KBM-7 (cell line): ENCODE measurements at places on chromosomes 7 and 10.

DNA sequence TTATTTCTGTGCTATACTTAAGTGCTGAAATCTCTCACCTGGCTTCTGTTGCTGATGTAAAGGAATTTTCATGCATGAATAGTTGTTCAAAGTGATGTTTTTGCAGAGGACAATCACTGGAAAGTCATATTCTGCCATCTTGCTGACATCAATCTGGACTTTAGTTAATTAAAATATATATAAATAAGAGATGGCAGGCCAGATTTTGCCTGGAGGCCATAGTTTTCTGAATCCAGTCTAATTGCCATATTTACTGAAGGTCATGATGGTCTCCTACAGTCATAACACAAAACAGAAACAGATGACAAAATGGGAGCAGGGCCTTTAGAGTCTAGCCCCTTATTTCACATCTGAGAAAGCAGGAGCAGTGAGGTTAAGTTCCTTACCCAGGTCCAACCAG, 228.2 kb downstream of the HPSE2 start:
- DNase-seq = no peak

DNA sequence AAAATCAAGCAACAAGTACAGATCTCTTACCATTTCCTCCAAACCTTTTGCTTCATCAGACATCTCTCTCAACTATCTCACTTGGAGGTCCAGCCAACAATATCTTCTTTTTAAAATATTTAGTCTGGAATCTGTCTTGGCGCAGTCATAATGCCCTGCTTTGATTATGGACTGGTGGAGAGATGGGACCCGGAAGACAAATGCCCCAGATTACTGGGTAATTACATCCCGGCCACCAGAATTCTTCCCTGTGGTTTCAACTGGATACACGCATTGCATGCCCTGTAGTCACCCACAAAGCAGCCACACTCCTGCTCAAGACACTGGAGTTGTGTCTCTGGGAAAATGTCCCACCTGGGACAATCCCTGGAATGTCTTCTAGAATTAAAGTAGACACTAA, 65.5 kb downstream of the BPGM start:
- DNase-seq = no peak

DNA sequence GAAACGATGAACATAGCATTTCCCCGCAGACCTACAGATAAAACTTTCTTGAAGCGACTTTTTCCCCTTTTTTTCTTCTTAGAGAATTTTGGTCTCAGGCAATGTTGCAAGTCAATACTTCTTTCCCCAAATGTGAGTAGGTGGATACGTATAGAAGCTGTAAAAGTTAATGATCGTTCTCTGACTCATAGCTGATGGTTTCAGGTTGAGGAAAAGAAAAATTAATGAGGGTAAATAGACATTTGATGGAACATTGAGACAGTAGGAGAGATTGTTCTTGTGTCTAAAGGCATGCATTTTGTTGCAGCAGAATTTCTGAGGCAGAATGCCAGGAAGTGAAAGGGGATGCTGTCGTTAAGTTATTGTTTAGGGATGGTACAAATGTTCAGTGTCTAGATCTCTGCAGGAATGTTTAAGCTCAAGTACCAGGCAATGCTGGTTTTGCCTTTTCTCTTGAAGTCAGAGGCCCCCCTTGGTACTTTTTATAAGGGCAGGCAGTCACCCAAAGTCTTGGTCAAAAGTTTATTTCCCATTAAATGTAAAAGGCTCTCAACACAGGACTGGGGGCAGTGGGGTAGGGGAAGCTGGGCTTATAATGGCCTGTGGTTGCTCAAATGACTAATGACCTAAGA, 9.3 kb downstream of the TCF7L2 start:
- DNase-seq = no peak

DNA sequence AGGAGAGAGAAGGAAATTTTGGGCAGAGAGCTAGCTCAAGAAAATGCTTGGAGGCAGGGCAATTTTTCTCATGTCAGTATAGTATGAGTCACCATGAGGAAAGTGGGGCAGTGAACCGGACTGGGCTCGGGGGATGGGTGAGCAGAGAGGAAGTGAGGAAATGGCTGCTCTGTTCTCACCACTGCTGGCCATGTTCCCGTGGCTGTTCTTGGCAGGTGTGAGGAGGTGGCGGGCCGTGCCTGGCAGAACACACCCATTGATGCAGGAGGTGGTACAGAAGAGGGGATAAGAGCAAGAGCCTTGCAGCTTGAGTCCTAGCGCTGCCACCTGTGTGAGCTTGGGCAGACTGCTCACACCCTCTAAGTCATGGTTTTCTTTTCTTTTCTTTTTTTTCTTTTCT, 304.4 kb upstream of the LYZL1 start:
- DNase-seq = peak; percentile 55

- peak; percentile 3 for DNase-seq
These were observed 533.5 kb downstream of the GPAM start for GRCh38 chr10:111650088-111650487.

- DNase-seq = no peak
These were observed 13.2 kb upstream of the ENO4 start for GRCh38 chr10:116836083-116836482.

- DNase-seq = no peak
These were observed 229.7 kb upstream of the ZNF32 start for GRCh38 chr10:43878386-43878785.

DNA sequence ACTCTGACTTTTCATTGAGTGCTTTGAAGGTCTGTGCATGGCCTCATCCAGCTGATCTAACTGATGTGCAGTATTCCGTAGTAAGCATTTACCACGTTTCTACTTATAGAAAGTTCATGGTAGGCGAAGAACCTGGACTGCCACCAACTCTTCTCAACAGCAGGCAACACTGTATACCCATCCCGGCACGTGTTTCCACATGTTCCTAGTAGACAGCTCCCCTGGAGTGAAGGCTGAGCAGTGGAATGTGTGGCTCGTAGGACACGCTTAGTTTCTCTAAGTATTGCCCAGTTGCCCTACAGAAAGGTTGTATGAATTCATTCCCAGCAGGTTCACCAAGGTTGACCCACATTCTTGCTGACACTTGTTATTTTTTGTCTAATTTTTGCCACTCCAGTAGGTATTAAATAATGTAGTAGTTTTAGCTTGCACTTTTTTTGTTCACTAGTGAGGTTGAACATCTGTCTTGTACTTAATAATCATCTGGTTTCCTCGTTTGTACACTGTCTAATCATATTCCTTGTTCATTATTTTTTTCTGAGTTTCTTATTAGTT, 15.2 kb downstream of the PROSER2 start:
- no peak for DNase-seq

DNA sequence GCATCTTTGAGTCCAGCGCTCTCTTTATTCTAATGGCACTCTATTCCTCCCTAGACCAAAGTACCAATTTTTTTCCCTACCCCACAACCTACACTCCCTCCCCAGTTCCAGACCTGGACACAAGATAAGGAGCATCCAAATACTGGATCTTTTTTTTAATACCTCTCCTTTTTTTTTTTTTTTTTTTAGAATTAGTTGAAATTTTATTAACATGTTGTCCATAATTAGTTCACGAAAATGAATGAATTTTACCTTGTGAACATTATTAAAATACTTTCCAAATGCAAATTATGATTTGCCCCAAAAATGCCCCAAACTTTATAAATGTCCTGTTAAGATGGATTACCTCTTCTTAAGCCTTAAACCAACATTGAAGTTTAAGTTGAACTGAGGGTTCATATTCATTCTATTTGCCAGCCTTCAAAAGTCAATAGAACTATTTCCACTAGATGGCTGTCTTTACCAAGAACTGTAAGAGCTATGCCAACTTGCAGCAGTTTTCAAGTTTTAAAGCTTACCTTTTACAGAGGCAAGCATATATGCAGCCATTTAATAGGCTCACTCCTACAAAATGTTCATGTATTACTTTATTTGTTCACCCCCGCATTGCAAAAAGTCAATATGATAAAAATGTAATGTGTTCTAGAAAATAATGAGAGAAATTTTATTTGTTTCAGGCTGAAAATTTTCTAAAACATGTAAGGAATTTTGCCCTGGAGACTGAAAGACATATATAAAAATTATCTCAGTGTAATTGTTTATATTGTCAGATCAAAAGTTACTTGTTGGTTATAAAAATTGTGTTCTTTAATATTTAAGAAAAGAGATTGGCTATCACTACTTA, 39.7 kb upstream of the TNKS2 start:
- peak; percentile 63 for DNase-seq

DNA sequence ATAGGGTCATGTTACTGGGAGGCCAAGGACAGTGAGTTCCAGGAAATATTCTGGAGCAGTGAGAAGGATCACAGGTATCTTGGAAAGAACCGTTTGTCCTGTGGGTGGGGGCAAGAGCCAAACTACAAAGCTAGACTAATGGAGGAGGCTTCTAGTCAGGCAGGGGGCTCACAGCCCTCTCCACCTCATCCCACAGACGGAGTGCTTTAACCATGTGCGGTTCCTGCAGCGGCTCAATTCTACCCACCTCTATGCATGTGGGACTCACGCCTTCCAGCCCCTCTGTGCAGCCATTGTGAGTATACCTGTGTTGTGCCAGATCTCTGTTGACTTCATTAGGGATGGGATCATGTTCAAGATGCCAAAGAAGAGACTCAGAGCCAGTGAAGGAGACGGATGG, 8.1 kb downstream of the SEMA4G start:
- DNase-seq = no peak

GRCh38 chr10:114822444-114823076, 980 bp downstream of the FHIP2A start:
- peak; percentile 57 for DNase-seq

- no peak for DNase-seq
These were observed 27.1 kb upstream of the SEMA3C start for GRCh38 chr7:80945976-80946375.

DNA sequence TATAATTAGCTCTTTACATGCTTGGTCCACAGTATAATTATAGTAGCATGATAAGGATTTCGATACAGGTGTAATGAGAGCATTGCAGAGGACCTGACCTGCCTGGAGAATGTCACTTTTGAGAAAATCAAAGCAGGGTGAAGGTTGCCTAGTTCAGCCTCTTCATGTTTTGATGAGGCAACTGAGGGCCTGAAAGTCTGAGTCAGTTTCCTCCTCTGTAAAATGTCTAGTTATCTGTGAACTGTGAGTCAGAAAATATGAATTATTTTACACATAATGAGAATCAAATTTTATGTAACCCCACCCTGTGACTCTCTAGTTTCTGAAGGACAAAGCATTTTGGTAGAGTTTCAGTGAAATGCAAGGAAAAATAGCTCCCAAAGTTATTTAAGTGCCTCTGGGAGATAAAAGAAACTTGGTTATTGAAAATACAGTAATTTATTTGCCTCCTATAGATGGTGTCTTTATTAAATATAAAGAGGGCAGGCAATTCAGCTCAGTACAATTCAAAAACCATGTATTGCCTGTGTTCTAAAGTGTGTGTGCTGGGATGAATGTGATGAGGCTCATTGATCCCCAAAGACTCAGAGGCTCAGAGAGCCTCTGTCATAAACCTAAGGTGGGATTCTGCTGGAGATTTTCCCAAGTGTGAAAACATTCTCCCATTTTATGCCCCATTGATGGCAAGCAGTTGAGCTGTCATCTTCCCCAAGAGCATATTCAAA, 37.3 kb upstream of the SAMD9L start:
- no peak for DNase-seq

DNA sequence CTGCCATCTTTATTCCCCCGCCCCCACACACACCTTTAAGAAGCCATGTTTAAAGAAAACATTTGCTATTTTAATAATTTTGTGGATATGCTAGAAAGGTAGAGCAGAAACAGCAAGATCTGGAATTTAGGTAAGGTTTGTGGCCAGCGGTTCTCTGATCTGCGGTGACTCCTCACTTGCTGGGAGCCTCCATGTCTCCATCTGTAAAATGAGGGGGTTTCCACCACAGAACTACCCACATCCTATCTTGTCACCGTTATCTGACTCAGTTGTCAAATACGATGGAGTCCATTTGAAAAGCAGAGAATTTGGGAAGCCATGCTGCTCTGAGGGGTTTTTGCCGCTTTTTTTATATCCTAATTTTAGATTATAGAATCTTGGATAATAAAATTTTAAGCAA, 23.3 kb downstream of the MACC1 start:
- no peak for DNase-seq

GRCh38 chr10:100888957-100889356, 23.8 kb upstream of the SLF2 start:
- DNase-seq = no peak

DNA sequence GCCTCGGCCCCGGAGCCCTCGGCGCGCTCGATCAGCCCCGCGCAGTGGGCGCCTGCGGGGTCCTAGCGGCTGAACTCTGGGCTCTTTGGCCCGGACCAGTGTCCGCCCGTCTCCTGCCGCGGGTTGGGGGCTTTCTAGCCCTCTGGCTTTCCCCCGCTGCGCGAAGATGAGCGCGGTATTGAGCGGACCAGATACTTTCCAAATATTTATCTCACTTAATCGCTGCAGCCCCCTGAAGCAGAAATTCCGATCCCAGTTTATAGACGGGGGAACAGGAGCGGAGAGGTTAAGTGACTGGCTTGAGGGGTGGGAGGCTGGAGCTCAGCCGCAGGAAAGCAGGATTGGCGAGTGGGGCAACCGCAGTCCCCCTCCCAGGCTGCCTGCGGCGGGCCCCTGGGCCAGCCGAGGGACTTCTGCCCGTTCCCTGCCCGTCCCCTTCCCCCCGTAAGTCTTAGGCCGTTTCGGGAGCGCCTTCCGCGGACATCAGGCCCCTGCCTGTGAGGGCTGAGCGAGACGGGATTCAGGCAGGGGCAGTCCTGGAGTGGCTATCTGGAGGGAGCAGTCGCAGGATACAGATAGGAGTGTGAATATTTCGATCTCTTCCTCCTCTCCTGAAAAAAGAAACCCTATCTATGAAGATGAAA, 565 bp downstream of the STRIP2 start:
- peak; percentile 37 for DNase-seq

DNA sequence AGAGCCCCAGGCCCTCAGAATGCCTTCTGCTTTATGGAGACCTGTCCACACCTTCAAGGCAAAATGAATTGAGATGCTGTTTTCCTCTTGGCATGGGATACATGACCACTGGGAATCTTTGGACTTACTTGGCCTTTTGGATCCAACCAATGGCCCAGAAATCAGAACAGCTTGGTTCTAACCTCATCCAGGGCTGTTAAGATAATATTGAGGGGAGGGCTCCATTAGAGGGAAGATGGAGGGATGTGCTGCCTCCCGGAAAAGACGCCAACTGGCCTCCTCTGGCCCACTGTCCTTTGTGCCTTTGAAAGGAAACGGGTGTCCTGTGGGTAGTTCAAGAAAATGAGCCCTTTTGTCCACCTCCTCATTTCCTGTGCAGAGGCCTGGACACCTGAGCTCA, 530.9 kb downstream of the KCNMA1 start:
- DNase-seq = no peak

DNA sequence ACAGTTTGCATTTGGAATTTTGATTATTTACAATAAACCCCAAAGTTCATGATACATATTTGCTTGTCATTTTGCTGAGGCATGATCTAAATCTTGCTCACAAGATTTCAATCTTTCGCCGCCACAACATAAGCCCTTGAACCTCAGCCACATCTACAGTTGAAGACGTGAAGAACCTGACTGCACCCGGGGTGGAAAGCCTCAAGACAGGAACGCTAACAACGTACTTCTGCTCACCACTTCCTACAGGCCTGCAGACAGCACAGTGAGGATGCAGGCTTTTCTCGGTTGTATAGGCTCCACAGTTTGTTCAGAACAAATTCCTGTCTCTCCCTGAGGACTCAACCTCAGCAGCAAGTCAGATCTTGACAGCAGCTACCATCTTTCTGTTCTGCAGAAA, 393.8 kb upstream of the PRKCQ start:
- peak; percentile 15 for DNase-seq

- no peak for DNase-seq
These were observed 49.9 kb upstream of the NANOS1 start for GRCh38 chr10:118979661-118980060.
